Caco-2 (cell line): ENCODE measurements at places on chromosomes 5 and 9. TPM values are rescaled to one million over a fixed set of nuclear protein-coding genes. Genes with fewer than 3 reads are reported as not detected.

- H3K4me1 ChIP-seq, result no peaks in the 10 kb centered on the region
- no peak for DNase-seq
- H3K27ac ChIP-seq, result no peak overlapping the region
- H3K36me3 ChIP-seq, result no peaks in the 10 kb centered on the region
- H3K4me3 ChIP-seq, result no peak overlapping the region
- H3K27me3 ChIP-seq, result no peaks in the 10 kb centered on the region
Observed at GRCh38 chr9:20085842-20086241, 297.0 kb upstream of the SLC24A2 start.

- no peak overlapping the region for H3K4me3 ChIP-seq
- no peak for DNase-seq
- no peaks in the 10 kb centered on the region for H3K36me3 ChIP-seq
- no peak overlapping the region for H3K27ac ChIP-seq
- no peaks in the 10 kb centered on the region; the same call in 1 of the 2 replicates for H3K4me1 ChIP-seq
Observed at GRCh38 chr9:108836781-108837180, 19.0 kb downstream of the ACTL7B start.

GRCh38 chr9:31027678-31028077, 1356.8 kb upstream of the ACO1 start:
- H3K27me3 ChIP-seq, result no peaks in the 10 kb centered on the region
- DNase-seq, result no peak
- H3K36me3 ChIP-seq, result no peaks in the 10 kb centered on the region
- no peak overlapping the region for H3K4me3 ChIP-seq
- H3K27ac ChIP-seq, result no peak overlapping the region
- 0 out of 2 replicates have a peak, but pooled peaks cover 4% of the 10 kb centered on the region for H3K4me1 ChIP-seq

- DNase-seq, result no peak
- no peaks in the 10 kb centered on the region for H3K36me3 ChIP-seq
- H3K4me1 ChIP-seq, result no peaks in the 10 kb centered on the region
- H3K27ac ChIP-seq, result no peak overlapping the region
- no peaks in the 10 kb centered on the region for H3K27me3 ChIP-seq
Observed at GRCh38 chr5:175735701-175736100, 77.8 kb downstream of the HRH2 start.

- H3K4me3 ChIP-seq, result no peak overlapping the region
- H3K27ac ChIP-seq, result no peak overlapping the region
- no peaks in the 10 kb centered on the region for H3K36me3 ChIP-seq
- no peaks in the 10 kb centered on the region for H3K27me3 ChIP-seq
- H3K4me1 ChIP-seq, result no peaks in the 10 kb centered on the region
Observed at GRCh38 chr5:10213316-10213715, 36.4 kb downstream of the ATPSCKMT start.

- DNase-seq, result no peak
- no peaks in the 10 kb centered on the region for H3K27me3 ChIP-seq
- no peaks in the 10 kb centered on the region for H3K4me1 ChIP-seq
- no peak overlapping the region for H3K4me3 ChIP-seq
Observed at GRCh38 chr9:133943781-133944745, 48.1 kb downstream of the VAV2 start.

DNA sequence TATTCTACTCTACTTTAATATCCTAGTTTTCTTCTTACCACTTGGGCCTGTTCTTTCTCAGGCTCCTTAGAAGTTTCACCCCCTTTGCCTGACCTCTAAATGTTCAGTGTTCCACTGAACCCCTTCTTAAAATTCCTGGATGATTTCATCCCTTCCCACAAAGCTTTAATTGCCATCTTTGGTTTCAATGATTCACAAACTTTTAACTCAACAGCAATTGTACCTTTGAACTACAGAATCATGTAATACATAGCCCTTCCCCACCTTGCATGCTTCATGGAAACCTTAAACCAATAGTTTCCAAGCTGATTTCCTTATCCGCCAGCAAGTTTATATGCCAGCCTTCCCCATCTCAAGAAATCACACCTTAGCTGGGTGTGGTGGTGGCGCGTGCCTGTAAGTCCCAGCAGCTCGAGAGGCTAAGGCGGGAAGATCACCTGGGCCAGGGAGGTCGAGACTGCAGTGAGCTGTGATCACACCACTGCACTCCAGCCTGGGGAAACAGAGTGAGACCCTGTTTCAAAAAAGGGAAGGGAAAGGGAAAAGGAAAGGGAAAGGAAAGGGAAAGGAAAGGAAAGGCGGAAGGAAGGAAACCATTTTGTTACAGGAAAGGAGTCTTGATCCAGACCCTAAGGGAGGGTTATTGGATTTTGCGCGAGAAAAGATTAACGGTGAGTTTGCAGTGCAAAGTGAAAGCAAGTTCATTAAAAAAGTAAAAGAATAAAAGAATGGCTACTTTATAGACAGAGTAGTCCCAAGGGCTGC, 1023.7 kb upstream of the DMAC1 start:
- DNase-seq, result no peak
- no peaks in the 10 kb centered on the region for H3K36me3 ChIP-seq

DNA sequence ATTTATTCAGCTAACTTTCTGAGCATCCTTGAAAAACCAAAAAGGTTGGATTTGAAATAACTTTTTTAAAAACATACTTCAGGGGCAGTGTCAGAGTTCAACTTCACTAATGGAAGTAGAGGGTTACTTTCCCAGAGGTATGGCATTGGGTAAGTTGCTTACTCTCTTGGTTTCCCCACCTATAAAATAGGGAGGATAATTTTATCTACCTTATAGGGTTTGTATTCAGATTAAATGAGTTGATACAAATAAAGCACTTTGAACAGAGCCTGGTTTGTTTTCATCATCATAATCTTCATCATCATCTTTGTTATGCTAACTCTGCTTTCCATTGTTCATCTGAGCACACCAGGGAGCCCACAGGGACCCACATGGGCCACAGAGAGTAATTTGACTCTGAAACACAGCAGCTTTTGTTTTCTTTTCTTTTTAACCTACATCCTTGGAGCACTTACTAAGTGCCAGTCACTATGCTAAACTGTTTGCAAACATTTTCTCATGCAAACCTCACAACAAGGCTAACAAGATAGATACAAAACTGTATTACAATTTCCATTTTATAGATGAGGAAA, 179.1 kb upstream of the SLC24A2 start:
- DNase-seq, result no peak
- no peaks in the 10 kb centered on the region for H3K36me3 ChIP-seq
- H3K27ac ChIP-seq, result no peak overlapping the region
- no peak overlapping the region for H3K4me3 ChIP-seq
- no peaks in the 10 kb centered on the region for H3K27me3 ChIP-seq

ABO gene
- not detected in 2 replicates for total RNA-seq

TAS2R1 gene
- 0.56 and 0.82 TPM in 2 replicates for total RNA-seq

NUTM2G gene
- not detected in 2 replicates for total RNA-seq

SPATA31A3 gene
- not detected in 2 replicates for total RNA-seq

GRCh38 chr9:128553728-128554127, 1.3 kb downstream of the SPTAN1 start:
- H3K27ac ChIP-seq, result no peak overlapping the region
- DNase-seq, result no peak
- H3K4me1 ChIP-seq, result peaks cover 51% of the 10 kb centered on the region

ATG12 gene
- total RNA-seq, result 46.8 and 47.5 TPM in 2 replicates

GRCh38 chr5:156271569-156271968, 55.4 kb upstream of the SGCD start:
- no peaks in the 10 kb centered on the region for H3K4me1 ChIP-seq
- H3K27me3 ChIP-seq, result no peaks in the 10 kb centered on the region
- no peaks in the 10 kb centered on the region for H3K36me3 ChIP-seq

- H3K4me1 ChIP-seq, result no peaks in the 10 kb centered on the region
- DNase-seq, result no peak
- no peaks in the 10 kb centered on the region for H3K36me3 ChIP-seq
- no peak overlapping the region for H3K27ac ChIP-seq
Observed at GRCh38 chr5:170186856-170187255, 45.9 kb upstream of the C5orf58 start.

FOXD4 gene
- total RNA-seq, result 0.56 and 0.93 TPM in 2 replicates

GRCh38 chr5:30768056-30768690, 425.3 kb upstream of the CDH6 start:
- no peak for DNase-seq
- H3K27ac ChIP-seq, result no peak overlapping the region
- H3K4me1 ChIP-seq, result no peaks in the 10 kb centered on the region
- no peak overlapping the region for H3K4me3 ChIP-seq
- no peaks in the 10 kb centered on the region for H3K36me3 ChIP-seq
- no peaks in the 10 kb centered on the region for H3K27me3 ChIP-seq

- no peaks in the 10 kb centered on the region for H3K4me1 ChIP-seq
- DNase-seq, result no peak
- H3K36me3 ChIP-seq, result no peaks in the 10 kb centered on the region
- no peak overlapping the region for H3K4me3 ChIP-seq
- no peaks in the 10 kb centered on the region for H3K27me3 ChIP-seq
- H3K27ac ChIP-seq, result no peak overlapping the region
Observed at GRCh38 chr9:88926781-88927505, 64.3 kb upstream of the S1PR3 start.

MTX3 gene
- total RNA-seq, result 7.4 and 8.4 TPM in 2 replicates

GRCh38 chr5:170805666-170806065, 22.1 kb downstream of the GABRP start:
- H3K27me3 ChIP-seq, result no peaks in the 10 kb centered on the region
- H3K4me1 ChIP-seq, result no peaks in the 10 kb centered on the region
- no peak overlapping the region for H3K4me3 ChIP-seq
- DNase-seq, result no peak
- no peak overlapping the region for H3K27ac ChIP-seq

DNA sequence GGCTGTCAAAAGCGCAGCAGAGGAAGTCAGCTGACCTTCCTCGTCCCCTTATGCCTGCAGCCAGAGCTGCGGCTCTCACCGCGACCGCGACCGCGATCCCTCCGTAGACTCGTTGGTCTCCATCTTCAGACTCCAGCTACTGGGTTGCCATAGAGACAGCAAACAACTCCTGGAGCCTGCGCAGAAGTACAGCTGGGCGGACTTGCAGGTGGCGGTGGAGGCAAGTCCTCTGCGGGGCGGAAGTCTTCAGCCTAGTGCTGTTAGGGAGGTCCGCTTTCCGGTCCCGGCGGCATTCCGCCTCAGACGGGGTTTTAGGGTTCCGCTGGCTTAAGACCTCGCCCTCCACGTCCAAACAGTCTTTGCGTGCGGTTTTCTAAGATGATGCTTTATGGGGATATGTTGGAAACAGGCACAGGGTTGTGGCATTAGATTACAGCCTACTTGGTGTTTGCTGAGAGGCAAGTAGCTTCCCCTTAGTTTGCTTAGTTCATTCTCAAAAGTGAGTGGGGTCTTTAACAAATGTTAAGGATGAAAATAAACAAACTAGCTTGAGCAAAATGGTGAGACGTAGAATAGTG, at the start of gene SPAG8:
SPAG8 (minus strand) TSS at position 238 of the 578 bp plus-strand sequence; CDS start at position 123, 115 bp downstream.
- H3K4me1 ChIP-seq, result peaks cover 20% of the 10 kb centered on the region
- H3K4me3 ChIP-seq, result peak within 1 kb of the TSS; percentile 26
- peak; percentile 91 for DNase-seq
- H3K27ac ChIP-seq, result peak within 1 kb of the TSS; percentile 78
- no peaks in the 10 kb centered on the region for H3K27me3 ChIP-seq

- H3K27ac ChIP-seq, result peak overlapping the region; percentile 53
- H3K4me1 ChIP-seq, result peaks cover 48% of the 10 kb centered on the region
- peak; percentile 6 for DNase-seq
- H3K36me3 ChIP-seq, result no peaks in the 10 kb centered on the region; the same call in 1 of the 2 replicates
Observed at GRCh38 chr5:74765201-74765600, 1.7 kb downstream of the GFM2 start.

- H3K27me3 ChIP-seq, result no peaks in the 10 kb centered on the region
- H3K27ac ChIP-seq, result no peak overlapping the region
Observed at GRCh38 chr5:178234750-178235587, 2.4 kb upstream of the PHYKPL start.

- no peak overlapping the region for H3K27ac ChIP-seq
- no peaks in the 10 kb centered on the region for H3K4me1 ChIP-seq
- no peak overlapping the region for H3K4me3 ChIP-seq
- H3K27me3 ChIP-seq, result no peaks in the 10 kb centered on the region
- DNase-seq, result no peak
Observed at GRCh38 chr9:129919841-129920240, 84.6 kb downstream of the USP20 start.

- H3K27ac ChIP-seq, result no peak overlapping the region
- no peaks in the 10 kb centered on the region for H3K36me3 ChIP-seq
- no peak overlapping the region for H3K4me3 ChIP-seq
- no peaks in the 10 kb centered on the region for H3K27me3 ChIP-seq
Observed at GRCh38 chr5:107957051-107957450, 286.3 kb upstream of the EFNA5 start.

DNA sequence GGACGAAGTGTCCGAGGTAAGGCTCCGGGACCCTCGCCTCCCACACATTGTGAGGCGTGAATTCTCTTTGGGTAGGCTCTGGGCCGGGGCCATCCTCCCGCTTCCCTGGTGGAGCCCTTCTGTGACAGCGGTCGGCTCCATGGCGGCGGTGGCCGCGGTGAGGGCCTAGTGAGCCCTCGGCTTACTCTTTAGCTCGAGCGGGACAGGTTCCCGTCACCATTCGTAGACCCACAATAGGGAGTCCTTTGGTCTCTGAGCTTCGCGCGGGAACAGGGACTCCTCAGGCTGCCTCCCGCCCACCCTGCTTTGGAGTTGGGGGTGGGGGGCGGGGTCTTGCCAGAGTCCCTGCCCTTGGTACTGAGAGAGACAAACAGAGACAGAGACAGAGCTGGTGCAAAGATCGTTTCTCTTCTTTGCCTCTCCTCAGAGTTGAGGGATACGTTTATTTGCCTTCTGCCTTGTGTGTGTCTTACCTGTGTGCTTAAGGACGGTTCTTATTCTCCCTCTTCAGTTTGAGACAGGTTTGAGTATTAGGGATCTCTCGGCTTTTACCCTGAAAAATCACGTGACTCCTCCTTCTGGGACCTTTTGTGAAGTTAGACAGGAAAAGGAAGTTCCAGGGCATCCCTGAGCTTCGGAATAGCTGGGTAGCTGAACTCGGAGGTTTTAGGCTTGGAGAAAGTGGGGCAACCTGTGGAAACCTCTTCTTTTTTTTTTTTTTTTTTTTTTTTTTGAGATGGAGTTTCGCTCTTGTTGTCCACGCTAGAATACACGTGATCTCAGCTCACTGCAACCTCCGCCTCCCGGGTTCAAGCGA, 833 bp downstream of the ANKHD1 start:
- no peaks in the 10 kb centered on the region for H3K36me3 ChIP-seq
- H3K27me3 ChIP-seq, result no peaks in the 10 kb centered on the region
- no peaks in the 10 kb centered on the region for H3K4me1 ChIP-seq
- DNase-seq, result peak; percentile 70
- no peak overlapping the region for H3K27ac ChIP-seq

- H3K4me1 ChIP-seq, result peaks cover 13% of the 10 kb centered on the region
- H3K27me3 ChIP-seq, result no peaks in the 10 kb centered on the region
- no peak overlapping the region for H3K27ac ChIP-seq
- no peak overlapping the region for H3K4me3 ChIP-seq
- H3K36me3 ChIP-seq, result no peaks in the 10 kb centered on the region
- no peak for DNase-seq
Observed at GRCh38 chr9:124381170-124381945, 33.9 kb downstream of the PSMB7 start.

GRCh38 chr5:1551426-1552301, 27.9 kb upstream of the LPCAT1 start:
- H3K36me3 ChIP-seq, result no peaks in the 10 kb centered on the region
- no peaks in the 10 kb centered on the region for H3K27me3 ChIP-seq
- no peak overlapping the region for H3K27ac ChIP-seq
- H3K4me3 ChIP-seq, result no peak overlapping the region

DNA sequence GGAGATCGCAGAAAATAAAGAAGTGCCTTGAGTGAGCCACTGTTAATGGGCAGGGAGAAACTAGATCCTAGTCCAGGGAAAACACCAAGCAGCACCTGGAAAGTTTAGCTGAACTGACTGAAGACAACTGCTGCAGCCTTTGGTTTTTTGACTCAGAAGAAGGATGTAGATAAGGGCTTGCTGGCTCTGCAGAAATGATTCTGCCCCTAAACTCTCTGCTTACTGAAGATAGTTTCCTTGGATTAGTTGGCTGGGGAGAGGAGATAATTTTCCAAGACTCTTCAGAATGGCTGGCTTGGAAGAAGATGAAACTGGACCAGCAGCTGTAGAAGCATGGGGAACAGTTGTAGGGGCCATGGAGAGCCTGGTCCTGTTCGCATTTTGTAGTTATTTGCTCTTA, 471.8 kb downstream of the KDM4C start:
- no peak overlapping the region for H3K27ac ChIP-seq
- no peak for DNase-seq
- no peaks in the 10 kb centered on the region for H3K4me1 ChIP-seq
- H3K27me3 ChIP-seq, result no peaks in the 10 kb centered on the region; the same call in 1 of the 2 replicates

KIF24 gene
- total RNA-seq, result 3.9 and 4.4 TPM in 2 replicates
